ENCODE measurements at places on chromosomes 11 and 22.
A peak's percentile ranks its signal among the peaks of the same experiment; 100 is the strongest.

DNA sequence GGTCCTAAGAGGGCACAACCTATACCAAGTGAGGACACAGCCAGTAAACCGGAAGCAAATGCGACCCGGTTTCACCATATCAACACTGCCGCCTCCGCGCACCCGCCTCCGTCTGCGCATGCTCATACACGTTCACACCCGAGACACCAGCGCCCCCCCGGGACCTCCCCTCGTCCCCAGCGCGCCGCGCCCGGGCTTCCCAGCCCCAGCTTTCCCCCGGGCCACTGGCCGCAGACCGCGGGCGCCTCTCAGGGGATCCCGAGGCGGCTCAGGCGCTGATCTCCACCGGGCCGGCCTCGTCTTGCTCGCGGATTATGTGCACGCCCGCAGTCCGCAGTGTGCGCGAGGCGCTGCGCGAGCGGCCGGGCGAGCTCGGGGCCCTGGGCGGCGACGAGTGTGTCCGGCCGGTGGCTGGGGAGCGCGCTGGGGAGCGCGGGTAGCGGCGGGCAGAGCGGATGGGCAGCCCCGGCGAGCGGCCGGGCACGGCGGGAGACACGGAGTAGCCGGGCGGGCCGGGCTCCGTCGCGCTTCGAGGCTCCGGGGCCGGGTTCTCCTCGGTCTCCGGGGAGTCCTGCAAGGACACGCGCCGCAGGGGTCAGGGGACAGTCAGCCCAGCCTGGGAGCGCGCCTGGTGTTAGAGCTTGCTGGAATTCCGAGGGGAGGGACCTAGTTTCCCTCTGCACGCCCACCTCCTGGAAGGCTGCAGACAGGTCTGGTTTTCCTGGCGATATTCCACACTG lies 2.0 kb downstream of the HEPN1 start:
- peak; percentile 81 for DNase-seq

DNA sequence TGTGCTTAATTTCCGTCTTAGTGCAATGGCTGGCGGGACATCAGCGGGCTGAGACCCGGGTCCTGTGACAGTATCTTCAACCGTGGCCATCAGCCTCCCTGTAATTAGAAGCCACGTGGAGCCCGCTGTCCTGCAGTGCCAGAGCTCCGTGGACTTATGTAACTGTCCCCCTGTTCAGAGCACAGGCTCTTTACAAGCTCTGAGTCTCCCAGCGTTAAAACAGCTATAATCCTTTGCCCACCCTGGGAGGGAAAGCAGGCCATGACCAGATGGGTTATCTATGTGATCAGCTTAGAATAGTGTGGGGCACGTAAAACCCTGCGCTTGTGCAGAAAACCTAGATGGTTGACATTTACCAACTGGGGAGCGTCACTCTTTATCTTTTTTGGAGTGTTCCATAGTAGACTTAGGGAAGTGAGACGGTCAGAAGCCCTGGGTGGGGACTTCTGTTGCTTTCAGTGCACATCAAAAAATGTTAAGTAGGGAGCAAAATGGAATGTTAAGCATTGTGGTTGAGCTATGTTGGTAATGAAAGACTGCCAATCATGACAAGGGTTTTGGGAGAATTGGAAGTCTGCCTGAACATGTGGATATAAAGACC lies 103.5 kb upstream of the CADM1 start:
- DNase-seq = no peak

- DNase-seq = no peak
These were observed 321.0 kb downstream of the DDX10 start for GRCh38 chr11:108985945-108986279.

GRCh38 chr11:66448523-66448922 lies 9.9 kb upstream of the MRPL11 start:
- no peak for DNase-seq

GRCh38 chr11:109112821-109113280 lies 309.1 kb upstream of the C11orf87 start:
- no peak for DNase-seq

GRCh38 chr11:65013888-65014725 lies at the start of gene ARL2:
ARL2 (plus strand) TSS chr11:65014160; CDS start chr11:65014208, 48 bp downstream.
- peak; percentile 89 for DNase-seq

GRCh38 chr11:17734986-17735817 lies 621 bp downstream of the KCNC1 start:
- peak; percentile 64 for DNase-seq

GRCh38 chr11:36313750-36314433 lies 17.8 kb downstream of the PRR5L start:
- no peak for DNase-seq

DNA sequence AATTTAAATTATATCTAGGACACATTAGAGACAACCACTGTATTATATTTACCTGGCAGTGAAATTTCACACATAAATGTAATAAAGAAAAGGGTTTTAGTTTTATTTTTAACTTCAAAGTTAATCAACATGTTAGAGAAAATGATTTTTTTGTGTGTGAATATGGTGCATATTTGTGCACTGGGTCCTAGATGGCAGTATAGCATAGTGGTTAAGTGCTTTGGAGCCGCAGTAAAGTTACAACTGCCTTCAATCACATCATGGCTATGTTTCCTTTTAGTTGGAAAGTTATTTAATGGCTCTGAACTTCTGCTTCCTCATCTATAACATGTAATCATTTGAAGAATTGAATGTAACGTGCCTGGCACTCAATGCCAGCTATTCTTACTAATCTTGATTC lies 108.9 kb upstream of the DDI1 start:
- no peak for DNase-seq

DNA sequence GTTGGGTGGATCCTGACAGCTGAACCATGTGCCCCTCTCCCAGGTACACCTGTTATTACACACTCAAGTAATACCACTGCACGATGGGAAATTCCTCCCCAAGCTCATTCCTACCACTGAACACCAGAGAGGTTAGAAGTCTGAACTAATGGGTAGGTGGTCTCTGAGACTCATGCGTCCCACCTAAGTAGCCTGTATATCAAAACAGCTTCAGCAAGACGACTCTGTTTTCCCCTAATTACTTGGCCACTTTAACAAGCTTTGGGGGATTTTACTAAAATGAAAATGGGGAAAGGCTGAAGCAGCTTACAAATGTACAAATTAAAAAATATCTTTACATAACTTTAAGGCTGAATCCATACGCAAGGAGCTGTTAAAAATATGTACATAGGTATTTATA lies 29.4 kb downstream of the LGR4 start:
- no peak for DNase-seq

Measured in activated CD4-positive, alpha-beta T cell treated with anti-CD3 and anti-CD28 coated beads for 48 hours (primary cell).